ENCODE measurements at places on chromosomes 6 and 20.

GRCh38 chr6:163651915-163652668 is 237.6 kb downstream of the QKI start:
- DNase-seq: peak; percentile 26

DNA sequence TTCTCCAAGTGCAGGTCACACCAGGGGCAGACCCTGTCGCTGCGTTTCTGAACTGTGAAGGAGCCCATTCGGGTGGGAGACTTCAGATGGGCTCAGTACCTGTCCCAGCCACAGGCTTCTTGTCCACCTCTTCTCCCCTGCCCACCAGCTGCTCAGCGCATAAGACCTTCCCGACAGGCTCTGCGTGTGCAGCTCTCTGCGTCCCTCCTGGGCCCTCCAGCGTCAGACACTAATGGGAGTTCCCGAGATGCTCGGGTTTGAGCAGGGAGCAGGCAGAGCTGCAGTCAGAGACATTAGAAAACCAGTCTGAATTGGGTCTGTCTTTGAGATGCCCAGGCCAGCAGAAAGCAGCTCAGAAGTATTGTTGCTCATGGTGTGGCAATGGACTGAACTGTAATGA is 50.4 kb downstream of the TCP11 start:
- DNase-seq: no peak

- no peak for DNase-seq
These were observed 43.5 kb downstream of the NT5E start for GRCh38 chr6:85493389-85493788.

DNA sequence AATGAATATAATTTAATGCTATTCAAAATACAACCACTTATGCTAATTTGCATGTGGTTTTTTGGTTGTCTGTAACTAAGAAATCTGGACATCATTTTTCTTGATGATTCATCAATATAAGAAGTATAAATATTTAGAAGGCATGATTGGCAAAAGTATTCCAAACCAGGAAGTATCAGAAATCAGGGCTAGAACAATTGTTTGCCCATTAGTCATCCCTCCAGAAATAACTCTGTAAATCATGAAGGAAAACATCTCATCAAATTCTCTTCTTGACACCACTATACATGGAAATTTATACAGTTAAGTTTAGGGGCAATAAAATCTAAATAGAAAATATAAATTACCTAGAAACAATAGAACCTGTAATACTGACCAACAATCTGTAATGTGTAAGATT is 554.7 kb upstream of the HS3ST5 start:
- no peak for DNase-seq

- DNase-seq: no peak
These were observed 24.2 kb upstream of the PNPLA1 start for GRCh38 chr6:36245572-36246061.

- DNase-seq: peak; percentile 98
These were observed 102.6 kb downstream of the CDC5L start for GRCh38 chr6:44489910-44490604.

- no peak for DNase-seq
These were observed 11.1 kb upstream of the ITPR3 start for GRCh38 chr6:33610067-33610466.

GRCh38 chr6:99402448-99402847 is 8.5 kb upstream of the COQ3 start:
- DNase-seq: no peak

GRCh38 chr6:130560231-130560630 is 194.4 kb downstream of the TMEM200A start:
- DNase-seq: no peak

DNA sequence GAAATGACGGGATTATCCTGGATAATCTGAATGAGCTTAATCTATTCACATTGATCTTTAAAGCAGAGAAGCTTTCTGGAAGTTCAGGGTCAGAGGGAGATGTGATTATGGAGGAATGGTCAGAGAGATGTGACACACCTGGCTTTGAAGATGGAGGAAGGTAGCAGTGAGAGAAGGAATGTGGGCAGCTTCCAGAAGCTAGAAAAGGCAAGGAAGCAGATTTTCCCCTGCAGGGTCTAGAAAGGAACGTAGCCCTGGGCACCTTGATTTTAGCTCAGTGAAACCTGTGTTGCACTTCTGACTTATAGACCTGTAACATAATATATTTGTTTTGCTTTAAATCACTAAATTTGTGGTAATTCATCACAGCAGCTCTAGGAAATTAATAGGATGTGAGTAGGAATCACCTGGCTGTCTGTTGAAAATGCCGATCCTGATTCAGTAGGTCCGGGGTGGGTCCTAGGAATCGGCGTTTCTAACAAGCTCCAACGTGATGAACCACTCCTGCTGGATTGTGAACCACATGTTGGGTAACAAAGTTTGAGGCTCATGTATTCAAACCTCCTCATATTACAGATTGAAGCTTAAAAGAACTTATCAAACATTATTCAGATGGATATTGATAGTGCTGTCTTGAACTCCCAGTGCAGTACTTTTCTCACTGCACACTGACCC is 157.0 kb downstream of the GJA1 start:
- no peak for DNase-seq

GRCh38 chr20:36017048-36017951 is 48.9 kb downstream of the CNBD2 start:
- DNase-seq: peak; percentile 59

GRCh38 chr6:38396209-38396608 is 243.5 kb downstream of the BTBD9 start:
- no peak for DNase-seq

GRCh38 chr20:20546402-20546801 is 166.0 kb downstream of the RALGAPA2 start:
- no peak for DNase-seq

DNA sequence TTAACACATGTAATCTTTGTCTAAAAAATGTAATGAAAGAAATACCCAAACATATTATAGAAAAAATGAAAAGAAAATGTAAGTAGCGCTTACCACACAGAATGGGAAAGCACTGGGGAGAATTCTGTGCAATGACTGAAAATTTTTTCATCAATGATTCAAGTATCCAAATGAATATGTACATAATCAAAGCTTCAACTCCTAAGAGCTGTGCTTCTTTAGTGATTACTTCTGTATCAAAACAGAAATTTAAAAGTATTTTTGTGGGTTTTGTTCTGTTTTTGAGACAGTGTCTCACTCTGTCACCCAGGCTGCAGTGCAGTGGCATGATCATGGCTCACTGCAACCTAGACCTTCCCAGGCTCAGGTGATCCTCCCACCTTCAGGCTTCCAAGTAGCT is 13.7 kb downstream of the LMBRD1 start:
- no peak for DNase-seq

DNA sequence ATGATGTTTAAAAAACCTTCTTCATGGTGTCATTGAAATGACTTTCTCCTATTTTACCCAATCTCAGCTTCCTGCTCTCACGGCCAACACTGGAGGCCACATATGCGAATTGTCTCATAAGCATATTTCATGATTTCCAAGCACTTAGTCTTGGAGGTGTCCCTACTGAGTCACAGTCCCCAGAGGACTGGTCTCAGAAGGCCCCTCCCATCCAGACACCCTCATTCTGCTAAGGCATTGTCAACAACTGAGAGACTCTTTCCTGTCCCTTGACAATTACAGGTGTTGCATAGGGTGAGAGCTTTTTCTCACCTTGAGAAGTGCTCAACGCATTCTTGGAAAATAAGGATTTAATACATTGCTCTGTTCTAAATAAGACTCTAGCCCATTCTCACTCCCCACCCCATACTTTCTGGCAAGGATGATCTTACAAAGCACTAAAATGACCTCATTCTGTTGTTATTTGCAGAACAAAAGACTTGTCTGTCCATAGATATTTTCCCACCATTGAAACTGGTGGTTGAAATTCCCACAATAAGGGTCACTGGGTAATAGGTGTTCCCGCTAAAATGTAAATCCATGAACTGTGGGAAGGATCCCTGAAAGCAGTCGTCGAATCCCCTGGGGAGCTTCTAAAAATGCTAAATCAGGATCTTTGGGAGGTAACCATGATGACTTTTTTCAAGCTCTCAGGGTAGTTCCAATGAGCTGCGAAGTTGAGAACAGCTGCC is 32.3 kb upstream of the SLC22A23 start:
- peak; percentile 82 for DNase-seq

GRCh38 chr6:151911401-151911800 is 103.9 kb downstream of the ESR1 start:
- DNase-seq: no peak

DNA sequence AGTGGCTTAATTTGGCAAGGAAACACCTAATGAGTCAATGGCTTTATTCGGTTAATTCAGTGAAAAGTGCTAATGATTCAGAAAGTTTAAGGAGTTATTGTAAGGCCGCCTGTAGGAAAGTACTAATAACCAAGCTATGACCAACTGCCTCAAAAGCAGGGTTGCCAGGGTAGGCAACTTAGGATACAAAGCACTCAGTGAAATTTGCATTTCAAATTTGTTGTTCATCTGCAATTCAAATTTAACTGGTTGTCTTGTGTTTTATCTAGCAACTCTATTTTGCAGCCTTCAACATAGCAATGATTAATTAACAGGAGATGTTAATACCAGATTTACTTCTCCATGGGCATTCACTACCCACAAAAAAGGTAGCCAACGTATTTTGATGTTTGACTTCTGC is 412.3 kb downstream of the PRKN start:
- no peak for DNase-seq

- no peak for DNase-seq
These were observed 11.7 kb downstream of the PHIP start for GRCh38 chr6:79066330-79066729.

DNA sequence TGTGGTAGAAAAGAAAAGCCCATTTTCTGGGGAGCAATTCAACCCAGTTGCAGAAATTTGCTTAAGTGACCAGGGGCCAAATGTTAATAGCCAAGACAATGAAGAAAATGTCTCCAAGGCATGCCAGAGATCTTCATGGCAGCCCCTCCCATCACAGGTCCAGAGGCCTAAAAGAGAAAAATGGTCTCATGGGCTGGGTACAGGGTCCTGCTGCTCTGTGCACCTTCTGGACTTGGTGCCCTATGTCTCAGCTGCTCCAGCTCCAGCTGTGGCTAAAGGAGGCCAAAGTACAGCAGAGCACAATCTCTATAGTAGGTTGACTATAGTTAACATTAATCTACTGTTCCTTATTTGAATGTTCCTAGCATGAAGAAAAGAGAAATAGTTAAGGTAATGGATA is 44.7 kb downstream of the FRK start:
- no peak for DNase-seq

DNA sequence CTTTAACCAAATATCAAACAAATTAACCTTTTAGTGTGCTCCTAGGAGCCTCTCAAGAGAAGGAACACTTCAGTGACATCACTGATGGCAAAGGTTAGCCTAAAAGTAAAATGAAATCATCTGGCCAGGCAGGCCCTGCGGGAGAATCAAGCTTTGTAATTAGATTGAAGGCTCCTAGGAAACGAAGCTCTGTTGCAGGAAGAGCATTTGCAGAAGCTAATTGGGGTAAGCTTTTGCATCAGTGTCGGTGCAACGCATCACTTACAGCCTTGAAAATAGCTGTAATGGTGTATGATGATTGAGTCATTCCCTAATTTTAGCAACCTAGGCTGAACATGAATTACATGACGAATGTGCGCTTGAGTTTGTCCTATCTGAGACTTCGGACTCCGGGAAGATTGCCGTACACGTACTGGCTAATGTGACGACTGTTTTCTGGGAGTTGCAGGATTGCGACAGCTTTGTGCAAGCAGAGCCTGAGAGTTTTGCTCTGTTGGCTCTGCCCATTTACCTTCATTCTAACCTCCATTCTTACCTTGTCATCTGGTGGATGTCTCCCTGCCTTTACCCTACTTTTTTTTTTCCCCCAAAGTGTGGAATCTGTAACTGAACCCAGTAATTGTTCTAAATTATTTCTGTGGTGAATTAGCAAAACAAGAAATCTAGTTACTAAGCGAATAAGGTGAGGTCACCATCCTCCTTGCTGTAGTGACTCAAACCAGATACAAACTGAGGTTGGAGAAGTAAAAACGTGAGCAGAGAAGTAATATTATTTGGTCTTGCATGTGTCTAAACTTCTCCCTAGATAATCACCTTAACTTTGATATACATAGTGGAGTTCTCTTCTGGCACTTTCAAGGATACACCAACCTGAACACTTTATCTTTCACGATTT is 675.9 kb upstream of the CITED2 start:
- DNase-seq: peak; percentile 84

DNA sequence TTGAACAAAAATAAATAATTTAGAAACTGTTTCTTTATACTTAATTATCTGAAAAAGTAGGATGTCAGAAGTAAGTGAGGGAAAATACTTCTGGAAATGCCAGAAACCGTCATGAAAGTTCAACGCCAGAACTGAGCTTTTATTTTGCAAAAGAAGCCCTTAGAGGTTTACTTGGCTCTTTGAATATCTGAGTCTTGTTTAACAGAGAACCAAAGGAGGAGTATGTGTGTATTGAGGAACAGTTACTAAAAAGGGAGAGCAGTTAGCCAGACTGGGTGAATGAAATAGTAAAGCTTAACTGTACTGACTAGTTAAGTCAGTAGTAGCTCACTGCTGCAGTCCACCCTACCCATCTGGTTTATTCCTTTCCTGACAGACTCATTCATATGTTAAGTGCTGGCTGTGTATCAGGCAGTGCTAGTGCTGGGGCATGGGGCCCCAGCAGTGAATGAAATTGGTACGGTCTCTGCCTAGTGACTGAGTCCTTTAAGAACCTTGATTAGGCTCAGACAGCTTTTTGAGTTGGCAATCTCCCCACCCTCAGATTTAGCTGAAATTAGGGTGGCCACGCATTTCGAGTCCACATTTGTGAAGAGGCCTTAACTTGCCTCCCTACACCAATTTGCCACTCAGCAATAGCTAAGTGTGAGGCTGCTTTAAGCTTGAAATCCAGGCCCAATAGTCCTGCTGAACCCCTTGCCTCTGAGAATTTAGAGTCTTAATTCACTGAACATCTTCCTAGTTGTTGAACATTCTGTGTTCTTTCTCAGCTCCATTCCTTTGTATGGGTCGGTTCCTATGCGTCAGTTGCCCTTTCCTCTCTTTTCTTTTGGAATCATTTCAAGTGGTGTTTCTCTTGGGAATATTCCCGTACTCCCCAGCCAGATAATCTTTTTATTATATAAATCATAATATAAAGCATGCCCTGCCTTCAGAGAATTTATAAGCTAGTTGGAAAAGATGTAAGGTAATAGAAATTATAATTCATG is 20.2 kb downstream of the MAP3K4 start:
- peak; percentile 53 for DNase-seq

DNA sequence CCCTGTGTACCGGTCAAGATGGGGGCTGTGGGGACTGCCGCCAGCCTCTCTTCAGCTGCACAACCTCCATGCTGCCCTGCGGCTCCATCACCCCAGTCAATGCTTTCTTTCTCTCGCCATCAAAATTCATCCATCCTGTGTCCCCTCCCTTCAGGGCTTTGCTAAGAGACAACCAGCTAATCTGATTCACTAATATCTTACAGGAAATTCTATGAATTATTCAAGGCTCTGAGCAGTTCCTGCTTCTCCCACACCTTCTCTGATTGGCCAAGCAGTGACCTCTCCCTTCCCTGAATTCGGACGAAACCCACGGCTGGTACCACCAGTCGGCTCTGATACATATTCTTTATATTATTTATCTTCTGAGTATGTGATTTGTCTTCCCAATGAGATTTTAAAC is 13.8 kb downstream of the ITPR3 start:
- DNase-seq: no peak

DNA sequence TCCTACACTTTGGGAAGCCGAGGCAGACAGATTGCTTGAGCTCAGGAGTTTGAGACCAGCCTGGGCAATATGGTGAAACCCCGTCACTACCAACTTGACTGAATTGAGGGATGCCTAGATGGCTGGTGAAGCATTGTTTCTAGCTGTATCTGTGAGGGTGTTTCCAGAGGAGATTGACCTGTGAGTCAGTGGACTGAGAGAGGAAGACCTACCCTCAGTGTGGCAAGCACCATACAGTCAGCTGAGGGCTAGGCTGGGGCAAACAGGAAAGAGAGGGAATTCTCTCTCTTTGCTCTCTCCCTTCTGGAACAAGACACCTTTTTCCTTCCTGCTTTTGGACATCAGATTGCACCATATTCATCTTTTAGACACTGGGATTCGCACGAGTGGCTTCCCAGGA is 3.7 kb upstream of the ZUP1 start:
- no peak for DNase-seq
